ENCODE measurements at places on chromosomes 5 and 9. TPM values are rescaled to one million over a fixed set of nuclear protein-coding genes. Genes with fewer than 3 reads are reported as not detected.

RAB24 gene
- 40.0 TPM for total RNA-seq

RNF183 gene
- not detected for total RNA-seq

HSPB3 gene
- total RNA-seq, result not detected

PLAC8L1 gene
- not detected for total RNA-seq

TLR4 gene
- 14.0 TPM for total RNA-seq

LOX gene
- 15.3 TPM for total RNA-seq

ACSL6 gene
- total RNA-seq, result 0.22 TPM
